ENCODE measurements at places on chromosomes 12 and 14. TPM values are rescaled to one million over a fixed set of nuclear protein-coding genes. Genes with fewer than 3 reads are reported as not detected.

DNA sequence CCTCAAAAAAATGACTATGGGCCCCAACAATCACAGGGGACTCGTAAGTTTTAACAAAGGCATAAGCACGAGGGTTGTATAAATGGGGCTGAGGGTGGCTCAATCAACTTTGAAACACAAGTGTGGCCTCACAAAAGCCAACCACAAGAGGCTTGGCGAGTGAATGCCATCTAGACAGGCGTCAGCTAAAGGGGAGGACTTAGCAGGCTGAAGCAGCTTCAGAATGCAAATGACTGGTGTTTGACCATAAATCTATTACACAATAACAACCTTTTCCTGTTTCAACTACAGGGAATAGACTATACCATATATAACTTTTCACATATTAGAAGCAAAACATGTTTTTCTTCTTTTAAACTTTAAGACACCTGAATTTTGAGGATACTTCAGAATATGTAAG is 777.9 kb downstream of the FSCB start:
- no peak for DNase-seq

GRCh38 chr12:12582895-12583303 is 20.2 kb upstream of the DUSP16 start:
- DNase-seq, result peak; percentile 32

HELB gene
- total RNA-seq, result 38.3 TPM

PRKAB1 gene
- 39.8 TPM for total RNA-seq

DRAM1 gene
- total RNA-seq, result 4.0 TPM

- DNase-seq, result no peak
Measured at GRCh38 chr12:111764120-111764821, 2.5 kb upstream of the ALDH2 start.

- DNase-seq, result no peak
Measured at GRCh38 chr12:15536446-15536845, 214.1 kb downstream of the PTPRO start.

- DNase-seq, result no peak
Measured at GRCh38 chr14:91870890-91871289, 3.6 kb upstream of the TC2N start.

DNA sequence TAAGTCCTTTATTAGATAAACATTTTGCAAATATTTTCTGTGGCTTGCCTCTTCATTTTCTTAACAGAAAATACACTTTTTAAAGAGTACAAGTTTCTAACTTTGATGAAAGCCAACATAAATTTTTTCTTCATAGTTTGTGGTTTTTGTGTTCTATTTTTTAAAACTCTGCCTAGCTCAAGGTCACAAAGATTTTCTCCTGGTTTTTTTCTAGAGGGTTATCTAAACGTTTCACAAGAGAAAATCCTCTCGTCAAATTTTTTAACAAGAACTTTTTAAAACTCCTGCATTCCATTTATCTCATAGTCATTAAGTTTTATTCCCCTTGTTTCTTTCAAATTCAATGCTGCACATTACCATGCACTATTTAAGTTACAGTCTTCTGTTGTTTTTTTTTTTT is 8.2 kb downstream of the AREL1 start:
- DNase-seq, result no peak

GRCh38 chr12:31528095-31528494 is 62.8 kb downstream of the DENND5B start:
- DNase-seq, result no peak

- no peak for DNase-seq
Measured at GRCh38 chr14:40757376-40757950, 849.2 kb upstream of the LRFN5 start.

TCL1B gene
- total RNA-seq, result not detected

ADCY4 gene
- 4.5 TPM for total RNA-seq

DNA sequence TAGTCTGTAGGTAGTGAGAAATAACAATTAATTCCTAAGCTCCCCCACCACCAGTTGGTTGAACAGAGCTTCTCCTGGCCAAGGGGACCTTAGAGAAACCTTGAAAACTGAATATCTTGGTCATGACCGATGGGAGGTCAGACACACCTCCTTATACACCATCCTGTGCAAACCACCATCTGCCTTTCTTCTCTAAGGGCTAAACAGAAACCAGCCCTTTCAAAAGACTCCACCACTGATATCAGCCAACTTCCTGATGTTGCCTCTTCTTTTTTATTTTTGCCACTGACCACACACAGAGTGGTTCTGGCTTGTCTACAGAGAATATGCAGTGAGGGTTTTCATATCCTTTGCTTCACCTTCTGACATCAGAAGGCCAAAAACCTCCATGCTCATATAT is 977.7 kb upstream of the SEL1L start:
- no peak for DNase-seq

DNA sequence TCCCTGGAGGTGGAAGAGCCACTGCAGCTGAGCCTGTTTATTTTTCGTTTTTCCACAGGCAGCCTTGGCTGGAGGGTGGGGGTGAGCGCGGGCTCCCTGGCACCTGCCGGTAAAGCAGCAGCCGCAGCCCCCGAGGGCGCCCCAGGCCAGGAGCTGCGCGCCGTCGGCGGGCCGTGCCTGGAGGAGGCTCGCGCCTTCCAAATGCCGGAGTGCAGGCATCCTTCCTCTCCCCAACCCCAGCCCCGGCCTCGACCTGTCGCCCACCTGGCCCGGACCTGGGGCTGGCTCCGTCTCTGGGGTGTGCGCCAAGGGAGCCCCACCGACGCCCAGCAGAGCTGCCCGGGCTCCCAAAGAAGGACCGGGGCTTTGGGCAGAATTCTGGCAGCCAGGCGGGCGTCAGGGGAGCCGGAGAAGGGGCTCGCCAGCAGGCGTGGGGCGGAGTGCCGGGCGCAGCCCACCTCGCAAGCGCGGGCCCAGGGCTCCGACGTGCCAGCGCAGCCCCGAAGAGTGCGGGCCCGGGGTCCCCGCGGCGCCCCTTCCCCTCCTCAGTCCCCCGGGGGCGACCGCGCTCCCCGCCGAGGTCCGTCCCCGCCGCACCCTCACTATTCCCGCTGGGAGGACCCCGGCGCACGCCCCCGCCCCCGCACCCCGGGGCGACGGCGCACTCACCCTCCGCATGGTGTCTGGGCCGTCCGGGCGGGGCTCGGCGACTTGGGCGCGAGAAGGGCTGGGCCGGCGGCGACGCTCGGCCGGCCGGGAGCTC is 130.3 kb downstream of the NDUFA12 start:
- DNase-seq, result no peak

NKX2-1 gene
- not detected for total RNA-seq

- DNase-seq, result no peak
Measured at GRCh38 chr12:117090388-117090787, 8.8 kb downstream of the TESC start.

- no peak for DNase-seq
Measured at GRCh38 chr14:80955416-80955941, at the start of gene TSHR. Gene TSHR, plus strand, starts transcription at chr14:80955621. Its CDS starts 60 bp downstream, at chr14:80955681.

IGF1 gene
- 0.86 TPM for total RNA-seq

DNA sequence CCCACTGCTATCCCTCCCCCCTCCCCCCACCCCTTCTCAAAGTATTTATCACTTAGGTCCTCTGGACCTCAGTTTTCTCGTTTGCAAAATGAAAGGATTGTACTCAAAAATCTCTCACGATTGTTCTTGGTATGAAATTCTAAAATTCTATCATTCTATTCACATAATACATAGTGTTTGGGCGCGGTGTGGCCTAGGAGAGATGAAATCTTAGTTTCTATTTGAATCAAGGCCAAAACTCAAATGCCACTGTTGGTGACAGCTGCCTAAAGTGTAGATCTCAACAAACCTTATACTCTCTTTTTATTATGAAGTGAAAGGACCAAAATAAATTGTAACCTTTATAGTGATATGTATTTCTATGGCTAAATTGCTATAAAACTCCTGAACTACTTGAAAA is 23.7 kb upstream of the YAF2 start:
- DNase-seq, result no peak

Measured in activated CD4-positive, alpha-beta memory T cell treated with anti-CD3 and anti-CD28 coated beads, Interleukin-2, amount 10 ng/mL, durations not matched to agents 7 days and 5 days (primary cell).